Inflammatory macrophage (primary cell): ENCODE measurements at places on chromosomes 7 and 10.

DNA sequence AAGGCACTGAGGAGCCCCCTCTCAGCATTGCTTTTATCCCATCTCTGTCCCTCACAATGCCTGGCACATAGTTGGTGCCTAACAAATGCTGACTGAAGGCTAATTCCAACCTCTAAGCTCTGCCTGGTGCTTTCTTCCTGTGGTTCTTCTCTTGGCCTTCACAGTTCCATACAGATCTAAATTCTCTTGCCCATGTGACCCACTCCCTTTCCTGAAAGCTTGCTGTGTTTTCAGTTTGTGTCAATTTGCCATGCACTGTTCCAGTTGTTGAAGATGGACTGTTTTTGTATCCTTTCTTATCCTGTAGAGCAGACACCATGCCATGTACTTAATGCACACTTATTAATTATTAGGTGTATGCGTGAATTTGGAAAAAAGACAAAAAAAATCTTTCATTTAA lies 9.2 kb downstream of the TBXAS1 start:
- no peak for DNase-seq

DNA sequence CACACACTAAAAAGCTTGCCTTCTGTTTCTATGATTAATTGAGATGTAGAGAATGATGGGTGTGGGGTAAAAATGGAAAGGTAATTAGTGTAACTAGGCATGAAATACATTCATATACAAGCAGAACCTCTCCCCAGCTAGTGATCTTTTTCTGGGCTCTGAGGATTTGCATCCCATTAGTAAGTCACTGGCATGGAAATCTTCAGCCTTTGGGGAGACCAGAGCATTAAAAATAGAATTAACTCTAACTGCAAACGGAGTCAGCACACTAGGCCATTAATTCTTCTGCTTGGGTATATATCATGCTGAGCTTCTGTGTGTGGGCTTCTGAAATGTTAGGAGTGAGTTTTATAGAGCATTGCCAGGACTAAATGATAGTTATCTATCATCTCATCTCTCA lies 128.9 kb downstream of the HDAC9 start:
- DNase-seq: no peak

DNA sequence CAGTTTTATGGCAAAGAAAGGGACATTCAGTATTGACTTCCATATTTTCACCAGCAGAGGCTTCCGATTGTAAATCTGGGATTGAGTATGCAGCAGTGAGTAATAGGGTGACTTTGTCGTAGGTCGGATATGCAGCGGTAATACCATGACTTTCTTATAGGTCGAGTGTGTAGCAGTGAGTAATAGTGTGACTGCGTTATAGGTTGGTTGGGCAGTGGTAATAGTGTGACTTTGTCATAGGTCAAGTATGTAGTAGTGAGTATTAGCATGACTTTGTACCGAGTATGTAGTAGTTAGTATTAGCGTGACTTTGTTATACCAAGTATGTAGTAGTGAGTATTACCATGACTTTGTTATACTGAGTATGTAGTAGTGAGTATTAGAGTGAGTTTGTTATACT lies 268.2 kb upstream of the ADARB2 start:
- DNase-seq: no peak

- DNase-seq: peak; percentile 55
Observed at GRCh38 chr7:96414931-96415292, 93.0 kb upstream of the SLC25A13 start.

DNA sequence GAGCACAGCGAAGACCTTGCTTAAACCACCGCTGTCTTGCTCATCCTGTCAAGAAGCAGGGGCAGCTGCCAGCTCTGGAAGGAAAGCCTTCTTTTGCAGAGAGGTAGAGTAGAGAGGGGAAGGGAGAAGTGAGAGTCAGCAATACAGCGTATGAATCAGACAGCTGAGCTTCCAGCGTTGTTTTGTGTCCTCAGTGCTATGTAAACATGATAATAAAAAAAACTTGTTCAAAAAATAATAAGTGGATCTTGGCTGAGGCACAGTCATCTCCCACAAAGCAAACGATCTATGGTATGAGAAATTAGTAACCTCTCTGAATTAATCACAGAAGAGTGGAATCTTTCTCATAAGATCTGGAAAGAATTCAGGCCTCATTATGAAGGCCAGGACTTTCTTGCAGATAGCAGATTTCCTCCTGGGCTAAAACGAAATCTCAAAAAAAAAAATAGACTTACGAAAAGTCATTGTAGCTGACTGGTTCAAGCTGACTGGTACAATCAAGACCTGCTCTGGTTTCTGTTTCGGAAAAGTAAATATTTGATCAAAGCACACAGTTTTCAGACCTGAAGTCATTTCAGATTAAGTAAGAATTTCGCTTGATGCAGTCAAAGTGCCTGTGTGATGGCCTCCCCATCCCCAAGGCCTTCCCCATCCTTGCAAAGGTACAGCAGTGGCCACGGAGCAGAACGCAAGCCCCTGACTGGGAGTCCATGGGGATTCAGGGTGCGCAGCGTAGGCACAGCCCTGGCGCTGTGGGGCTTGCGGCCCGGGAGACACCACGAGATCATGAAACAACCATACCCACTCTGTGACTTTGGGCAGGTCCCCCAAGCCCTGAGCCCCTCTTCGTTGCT lies 29.4 kb downstream of the CHST15 start:
- peak; percentile 39 for DNase-seq

DNA sequence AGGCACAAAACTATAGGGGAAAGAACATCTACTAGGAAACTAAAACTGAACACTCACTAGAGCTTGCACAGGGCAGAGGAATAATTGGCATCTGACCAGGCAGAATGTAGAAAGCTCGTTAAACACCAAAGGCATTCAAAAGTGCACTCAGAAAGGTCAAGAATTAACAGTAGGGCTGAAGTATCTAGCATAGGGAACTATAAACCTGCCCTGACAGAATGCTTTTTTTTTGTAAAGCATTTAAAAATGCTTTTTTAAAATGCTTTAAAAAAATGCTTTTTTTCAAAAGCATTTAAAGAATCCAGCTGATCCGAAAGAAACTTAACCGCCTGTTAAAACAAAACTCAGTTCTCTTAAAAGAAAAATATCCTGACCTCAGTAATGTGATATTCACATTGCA lies 74.6 kb upstream of the EGFR start:
- DNase-seq: no peak

DNA sequence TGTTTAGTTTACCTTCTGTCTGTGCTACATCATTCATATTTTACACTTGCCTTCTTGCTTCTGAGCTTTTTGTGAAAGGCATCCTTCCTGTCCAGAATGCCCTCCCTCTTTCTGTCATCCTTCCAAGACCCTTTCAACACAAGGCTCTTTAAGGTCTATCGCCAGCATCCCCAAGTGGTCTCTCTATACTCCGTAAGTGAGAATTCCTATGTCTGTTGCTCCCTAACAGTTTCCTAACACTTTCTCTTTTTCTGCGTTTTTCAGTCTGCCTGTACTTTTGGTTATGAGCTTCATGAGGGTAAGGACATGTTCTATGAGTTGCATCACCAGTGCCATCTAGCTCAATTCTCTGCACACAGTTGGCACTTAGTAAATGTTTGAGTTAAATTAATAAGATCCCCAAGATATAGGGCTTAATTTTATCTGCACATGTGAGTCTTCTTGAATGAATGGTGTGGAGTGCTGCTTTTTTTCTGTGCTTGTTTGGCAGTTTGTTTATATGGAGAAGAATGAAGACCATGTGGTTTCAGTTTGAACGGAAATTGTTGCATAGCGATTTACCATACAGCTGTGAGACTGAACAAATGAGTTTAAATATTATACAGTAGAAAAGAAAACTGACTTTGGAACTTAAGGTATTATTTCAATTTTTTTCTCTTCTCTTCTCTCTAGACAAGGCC lies 29.4 kb downstream of the RABGEF1 start:
- DNase-seq: no peak

DNA sequence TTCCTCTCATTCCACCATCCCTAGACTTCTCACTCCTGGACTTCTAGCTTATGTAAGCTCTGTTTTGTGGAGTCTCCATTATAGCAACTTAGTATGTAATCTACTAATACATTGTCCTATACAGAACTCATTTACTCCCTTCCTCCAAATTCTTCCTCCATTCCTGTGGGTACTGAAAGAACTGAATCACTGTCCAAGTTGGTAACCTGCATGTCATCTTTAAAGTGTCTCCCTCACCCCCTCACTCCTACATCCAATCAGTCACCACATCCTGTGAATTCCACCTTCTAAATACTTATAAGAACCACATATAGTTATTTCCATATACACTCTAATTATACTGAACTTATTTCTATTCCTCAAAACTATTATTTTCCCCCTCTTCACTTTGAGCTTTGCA lies 20.3 kb downstream of the AASS start:
- DNase-seq: no peak

DNA sequence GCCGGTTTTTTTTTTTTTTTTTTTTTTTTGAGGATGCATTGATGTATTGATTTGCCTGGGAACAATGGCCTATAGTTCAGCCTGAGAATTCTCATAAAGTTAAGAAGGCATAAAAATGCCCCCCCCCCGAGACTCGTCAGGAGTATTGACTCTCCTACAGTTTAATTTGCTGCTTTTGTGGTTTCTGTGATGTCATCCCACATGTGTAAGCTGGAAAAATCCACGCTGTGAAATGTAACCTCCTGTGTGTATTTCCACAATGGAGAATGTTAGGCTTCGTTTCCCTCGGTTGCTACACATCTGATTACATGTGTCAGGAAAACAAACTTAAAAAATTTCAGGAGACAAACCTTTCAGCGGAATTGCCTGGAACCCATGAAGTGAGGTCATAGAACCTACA lies 117.9 kb downstream of the FANK1 start:
- no peak for DNase-seq

DNA sequence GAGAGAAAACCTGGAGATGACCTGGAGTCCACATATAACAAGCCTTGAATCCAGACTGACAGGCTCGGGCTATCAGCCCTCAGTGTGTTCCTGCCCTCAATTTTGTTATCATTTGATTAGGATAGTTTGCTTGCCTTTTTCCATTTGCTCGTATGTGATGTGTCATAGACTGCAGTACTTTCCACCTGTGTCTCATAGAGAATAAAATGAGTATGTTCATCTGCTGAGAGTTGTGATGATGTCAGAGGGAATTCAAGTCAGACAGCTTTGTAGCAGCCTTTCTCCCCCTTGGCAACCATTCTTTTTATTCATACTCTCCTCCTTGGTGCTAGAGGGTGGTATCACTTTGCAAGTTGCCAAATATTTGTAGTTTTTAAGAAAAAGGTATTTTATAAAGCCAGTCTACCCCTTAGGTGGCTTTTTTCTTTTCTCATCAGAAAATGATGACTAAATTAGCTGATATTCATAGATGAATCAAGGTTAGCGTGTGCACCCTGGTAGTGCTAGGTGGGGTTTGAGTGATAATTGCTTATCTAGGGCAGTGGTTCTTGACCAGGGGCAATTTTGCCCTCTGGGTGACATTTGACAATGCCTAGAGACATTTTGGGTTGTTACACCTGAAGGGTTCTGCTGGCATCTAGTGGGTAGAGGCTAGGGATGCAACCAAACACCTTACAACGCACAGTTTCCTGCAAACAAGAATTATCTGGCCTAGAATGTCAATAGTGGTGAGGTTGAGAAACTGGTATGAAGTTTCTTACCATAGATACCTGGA lies 5.4 kb downstream of the SGPL1 start:
- no peak for DNase-seq

- no peak for DNase-seq
Observed at GRCh38 chr7:157757211-157757610, 420.4 kb downstream of the DNAJB6 start.

GRCh38 chr7:93014410-93014809 lies 103.4 kb downstream of the SAMD9 start:
- peak; percentile 9 for DNase-seq

DNA sequence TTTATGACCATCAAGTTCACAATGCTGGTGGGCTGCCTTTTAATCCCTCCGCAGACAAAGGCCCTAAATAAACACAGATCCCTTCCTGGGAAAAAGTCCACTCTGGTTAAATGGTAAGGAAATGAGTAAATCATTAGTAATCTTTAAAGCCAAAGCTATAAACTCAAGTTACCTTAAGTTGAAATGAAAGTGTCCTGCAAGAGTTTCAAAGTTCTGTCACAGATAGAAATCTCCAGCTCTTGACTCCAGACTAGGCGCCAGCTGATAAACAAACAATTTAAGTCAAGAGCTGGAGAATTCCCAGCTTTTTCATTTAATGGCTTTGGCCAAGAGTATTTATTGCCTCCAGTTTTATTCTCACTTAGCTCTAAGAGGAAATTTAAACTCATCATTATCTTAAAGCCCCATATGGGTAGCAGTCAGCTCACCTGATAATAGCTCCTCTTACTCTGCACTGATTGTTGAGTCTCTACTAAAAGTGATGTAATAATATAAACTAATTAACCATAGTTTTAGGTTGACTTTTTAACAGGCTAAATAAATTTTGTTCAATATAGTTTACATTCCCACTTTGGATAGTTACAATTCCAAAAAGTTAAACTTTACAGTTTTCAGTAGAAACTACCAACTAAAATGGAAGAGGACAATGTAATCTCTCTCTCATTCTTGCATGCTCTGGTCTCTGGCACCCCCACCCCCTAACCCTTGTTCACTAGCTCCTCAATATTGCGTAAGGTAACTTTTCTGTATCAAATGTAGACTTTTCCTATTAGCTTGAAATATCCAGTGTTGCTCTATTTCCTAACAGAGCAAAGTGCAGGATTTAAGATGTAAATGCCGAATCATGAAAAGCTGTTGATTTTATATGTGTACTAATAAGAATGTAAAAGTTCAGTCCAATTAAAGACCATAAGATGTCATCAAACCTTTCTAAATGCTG lies 56.1 kb downstream of the HIBADH start:
- no peak for DNase-seq

GRCh38 chr7:21215307-21215706 lies 212.6 kb upstream of the SP4 start:
- no peak for DNase-seq
